Kidney (tissue), 22 donors: ENCODE measurements at places on chromosomes 7 and 10. TPM values are rescaled to one million over a fixed set of nuclear protein-coding genes. Genes with fewer than 3 reads are reported as not detected.

GRCh38 chr10:80659289-80659688 is 121.6 kb downstream of the SH2D4B start:
- DNase-seq: no peak

GRCh38 chr10:93958834-93959233 is 34.9 kb upstream of the PLCE1 start:
- no peak for DNase-seq

GRCh38 chr10:93028883-93029282 is 31.7 kb upstream of the CYP26C1 start:
- DNase-seq: no peak

The FGL2 gene
- polyA plus RNA-seq: 27.5 TPM

The WDR86 gene
- 1.8 TPM for polyA plus RNA-seq

The DENND2A gene
- 6.5 TPM for polyA plus RNA-seq

The C7orf33 gene
- not detected for polyA plus RNA-seq

The PTPRE gene
- 1.1 TPM for polyA plus RNA-seq
